ENCODE measurements at places on chromosomes 2 and 18.

- no peak for DNase-seq
These were observed 58.7 kb downstream of the STPG4 start for GRCh38 chr2:47096451-47096850.

- no peak for DNase-seq
These were observed 6.9 kb downstream of the GMCL1 start for GRCh38 chr2:69836316-69836715.

- DNase-seq = peak; percentile 35
These were observed 62.2 kb upstream of the PMAIP1 start for GRCh38 chr18:59837586-59837985.

DNA sequence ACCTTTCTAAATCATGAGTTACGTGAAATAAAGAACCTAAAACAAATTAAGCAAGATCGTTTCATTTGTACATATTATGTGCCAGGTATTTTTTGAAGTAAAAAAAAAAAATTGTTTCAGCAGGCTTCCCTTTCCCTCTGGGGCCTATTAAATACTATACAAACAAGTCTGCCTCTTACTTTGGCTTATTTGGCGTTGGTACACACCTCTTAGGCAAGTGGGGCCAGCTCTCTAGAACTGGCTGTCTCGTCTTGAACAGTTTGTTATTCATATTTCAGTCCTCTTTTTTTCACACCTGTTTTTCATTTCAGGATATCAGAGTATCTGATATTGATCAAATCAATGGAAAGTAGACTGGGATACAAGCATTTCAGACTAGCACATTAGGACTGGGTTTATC lies 27.4 kb upstream of the PPP3R1 start:
- no peak for DNase-seq

GRCh38 chr2:224272237-224272910 lies 129.5 kb downstream of the FAM124B start:
- no peak for DNase-seq

DNA sequence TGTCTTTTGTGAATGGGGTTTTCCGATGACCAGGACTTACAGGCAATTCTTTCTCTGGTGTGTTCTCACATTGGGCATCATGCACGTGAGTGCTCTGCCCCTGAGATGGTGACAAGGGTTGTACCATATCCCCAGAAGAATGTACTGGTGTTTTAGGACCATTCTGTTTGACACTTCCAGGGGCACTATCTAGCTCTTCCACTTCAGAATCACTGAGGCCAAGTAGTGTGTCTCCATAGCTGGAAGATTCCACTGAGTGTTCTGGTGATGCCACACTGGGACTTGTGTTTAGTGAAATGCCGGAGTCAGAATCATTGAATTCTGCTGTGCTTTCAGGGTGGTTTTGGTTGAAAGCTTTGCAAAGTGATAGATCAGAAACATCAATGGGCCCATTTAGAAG lies 18.7 kb downstream of the HNRNPA3 start:
- no peak for DNase-seq

DNA sequence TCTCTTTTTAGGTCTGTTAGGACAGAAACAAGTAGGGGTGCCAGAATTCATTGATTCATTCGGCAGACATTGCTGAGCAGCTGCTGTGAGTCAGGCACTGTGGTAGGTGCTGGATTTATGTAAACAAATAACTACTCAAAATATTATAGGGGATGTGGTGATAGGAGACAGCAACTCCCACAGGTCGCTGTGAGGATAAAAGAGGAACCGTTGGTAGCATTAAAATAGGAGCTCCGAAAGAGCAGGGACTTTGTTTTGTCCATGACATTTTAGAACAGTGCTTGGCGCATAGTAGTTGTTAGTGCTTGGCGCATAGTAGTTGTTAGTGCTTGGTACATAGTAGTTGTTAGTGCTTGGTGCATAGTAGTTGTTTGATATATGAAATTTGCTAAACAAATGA lies 29.2 kb downstream of the ATP6V1C2 start:
- no peak for DNase-seq

DNA sequence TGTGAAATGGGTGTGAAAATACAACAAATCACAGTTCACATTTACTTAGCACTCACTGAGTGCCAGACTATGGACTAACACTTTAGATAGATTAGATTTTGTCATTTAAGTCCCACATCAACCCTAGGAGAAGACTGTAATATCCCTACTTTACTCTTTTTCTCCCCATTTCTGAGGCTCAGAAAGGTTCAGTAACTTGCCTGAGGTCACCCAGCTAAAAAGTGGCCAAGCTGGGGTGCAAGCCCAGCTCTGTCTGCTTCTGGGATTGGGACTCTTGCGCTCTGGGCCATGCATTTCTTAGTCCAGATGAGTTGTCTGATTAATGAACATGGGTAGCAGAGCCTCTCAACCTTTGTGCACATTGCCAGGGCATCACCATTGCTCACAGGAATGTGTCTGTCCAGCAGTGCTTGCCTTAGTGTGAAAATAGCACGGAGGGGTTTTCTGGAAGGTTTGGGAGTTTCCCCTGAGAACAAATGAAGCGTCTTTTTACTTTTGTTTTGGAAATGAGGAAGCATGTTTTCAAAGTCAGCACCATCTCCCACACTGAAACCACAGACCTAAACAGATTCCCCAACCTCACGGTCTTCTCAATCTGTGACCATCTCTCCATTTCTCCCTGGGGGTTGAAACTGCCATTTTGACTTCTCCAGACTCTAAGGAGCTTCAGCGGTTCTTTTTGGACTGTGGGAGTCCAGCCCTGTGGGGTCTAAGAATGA lies 31.9 kb downstream of the NRP2 start:
- DNase-seq = no peak

DNA sequence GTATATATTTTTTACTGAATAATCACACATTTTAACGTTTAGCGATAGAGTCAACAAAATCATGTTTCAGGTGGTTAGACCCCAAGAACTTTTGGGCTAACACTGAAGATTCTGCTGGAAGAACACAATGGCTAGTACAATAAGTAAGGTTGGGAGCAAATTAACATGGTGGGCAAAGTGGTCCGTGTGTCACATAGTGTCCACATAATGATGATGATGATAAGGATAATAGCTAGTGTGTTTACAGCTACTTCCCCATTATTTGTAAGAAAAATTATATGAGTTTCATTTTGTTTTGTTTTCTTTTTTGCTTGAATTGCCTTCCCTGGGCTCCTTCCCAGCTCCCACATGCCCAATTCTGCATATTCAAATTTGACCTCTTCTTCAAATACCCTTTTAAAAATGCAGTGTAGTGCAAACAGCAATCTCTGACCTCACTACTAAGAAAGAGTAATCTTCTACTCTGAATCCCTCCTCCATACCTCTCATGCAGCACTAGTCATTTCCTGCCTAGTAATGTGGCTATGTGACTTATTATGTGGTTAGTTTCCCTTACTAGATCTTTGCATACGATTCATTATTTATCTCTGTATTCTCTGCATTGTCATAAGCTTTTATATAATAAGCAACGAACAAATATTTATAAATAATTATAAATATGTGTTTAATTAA lies 16.9 kb upstream of the VPS54 start:
- DNase-seq = no peak

DNA sequence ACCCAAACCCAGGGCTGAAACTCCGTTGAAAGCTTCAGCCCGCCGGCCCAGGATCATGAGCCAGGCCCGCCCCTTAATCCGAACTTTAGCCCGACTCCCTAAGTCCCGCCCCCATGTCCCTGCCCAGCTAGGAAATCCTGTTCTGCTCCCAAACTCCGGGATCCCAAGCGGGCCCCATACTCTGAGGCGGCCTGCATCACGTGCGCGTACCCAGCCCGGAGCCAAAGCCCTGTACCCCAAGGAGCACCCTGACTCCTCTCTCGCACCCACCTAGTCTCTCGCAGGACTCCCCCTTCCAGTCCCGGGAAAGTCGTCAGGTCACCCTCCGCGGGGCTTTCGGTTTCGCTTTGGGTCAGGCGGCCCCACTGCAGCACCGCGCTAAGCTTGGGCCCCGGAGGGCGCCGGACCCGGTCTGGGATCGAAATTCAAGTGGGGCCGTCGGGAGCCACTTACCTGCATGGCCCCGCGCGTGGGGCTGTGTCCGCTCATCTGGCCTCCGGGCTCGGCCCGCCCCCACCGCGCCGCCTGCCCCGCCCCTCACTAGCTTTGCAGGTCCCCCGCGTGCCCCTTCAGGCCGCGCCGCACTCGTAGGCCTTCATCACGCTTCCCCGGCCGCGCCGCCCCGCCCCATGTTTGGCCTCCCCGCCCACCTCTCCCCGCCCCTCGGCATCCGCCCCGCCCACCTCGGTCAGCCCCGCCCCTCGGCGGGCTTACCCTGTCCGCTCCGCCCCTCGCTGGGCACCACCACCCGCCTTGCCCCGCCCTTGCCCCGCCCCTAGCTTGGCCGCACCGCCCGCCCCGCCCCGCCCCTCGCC lies at the start of gene DNPEP:
Gene DNPEP (minus strand): TSS at position 607 of the 815 bp plus-strand sequence. CDS start 118 bp downstream, at position 489.
- DNase-seq = peak; percentile 97

DNA sequence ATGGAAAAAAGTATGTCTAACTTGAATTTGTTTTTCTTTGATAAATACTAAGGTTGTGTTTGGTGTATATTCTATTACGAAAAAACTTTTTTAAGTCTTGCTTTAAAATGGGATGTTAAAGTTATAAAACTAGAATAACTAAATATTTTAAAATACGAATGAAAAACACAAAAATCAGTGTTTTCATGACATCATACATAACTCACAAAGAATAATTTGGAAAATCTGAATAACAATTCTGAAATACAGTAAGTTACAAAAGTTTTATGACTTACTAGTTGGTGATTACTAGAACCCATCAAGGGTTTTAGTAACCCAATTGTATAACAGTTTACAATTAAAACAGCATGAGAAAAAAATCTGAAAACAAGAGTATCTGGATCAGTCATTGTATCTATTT lies 61.2 kb downstream of the PIGN start:
- no peak for DNase-seq

DNA sequence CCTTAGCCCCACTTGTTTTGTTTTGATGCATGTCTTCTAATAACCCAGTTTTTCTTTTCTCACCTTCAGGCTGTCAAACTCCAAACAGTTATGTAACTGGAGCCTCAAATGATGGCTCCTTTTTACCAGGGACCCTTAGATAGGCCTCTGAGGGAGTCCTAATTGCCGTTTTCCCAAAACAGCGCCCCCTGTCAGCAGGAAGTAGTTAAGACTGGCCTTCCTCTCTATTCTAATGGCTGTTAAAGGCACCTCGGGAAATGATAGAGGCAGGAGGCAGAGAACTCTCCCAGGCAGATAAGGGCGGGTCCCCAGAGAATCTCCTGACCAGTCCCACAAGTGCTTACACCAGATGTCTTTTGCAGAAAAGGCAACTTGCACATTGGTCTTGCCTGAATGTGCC lies 123.2 kb downstream of the KCNS3 start:
- DNase-seq = peak; percentile 13

DNA sequence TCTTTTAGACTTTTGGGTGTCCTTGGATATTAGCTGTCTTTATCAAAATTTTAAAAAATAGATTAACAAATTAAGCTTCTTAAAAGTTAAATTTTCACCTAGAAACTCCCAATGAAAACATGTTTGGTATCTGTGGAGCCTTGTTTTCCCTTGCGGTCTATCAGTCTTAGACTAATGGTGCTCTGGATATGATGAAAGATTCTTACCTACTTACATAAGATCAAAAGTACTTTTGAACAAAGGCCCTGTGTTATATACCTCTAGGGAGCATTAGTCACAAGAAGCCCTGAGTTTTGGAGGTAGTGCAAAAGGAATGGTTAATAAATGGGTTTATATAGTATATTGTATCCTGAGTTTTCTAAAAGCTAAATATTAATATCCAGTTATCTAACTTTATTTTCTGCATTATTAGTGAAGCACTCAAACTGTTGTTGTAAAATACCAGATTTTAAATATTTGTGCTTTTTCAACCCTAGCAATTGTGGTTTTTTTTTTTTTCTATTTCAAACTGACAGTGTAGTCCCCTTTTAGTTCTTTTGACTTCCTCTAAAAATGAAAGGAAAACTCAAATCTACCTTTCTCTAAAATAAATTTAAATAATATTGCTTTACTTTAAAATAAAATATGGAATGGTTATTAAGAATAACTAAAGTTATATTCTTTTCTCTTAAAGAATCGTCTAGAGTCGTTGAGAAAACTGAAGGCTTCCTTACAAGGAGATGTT lies 18.1 kb downstream of the NDC80 start:
- DNase-seq = no peak

DNA sequence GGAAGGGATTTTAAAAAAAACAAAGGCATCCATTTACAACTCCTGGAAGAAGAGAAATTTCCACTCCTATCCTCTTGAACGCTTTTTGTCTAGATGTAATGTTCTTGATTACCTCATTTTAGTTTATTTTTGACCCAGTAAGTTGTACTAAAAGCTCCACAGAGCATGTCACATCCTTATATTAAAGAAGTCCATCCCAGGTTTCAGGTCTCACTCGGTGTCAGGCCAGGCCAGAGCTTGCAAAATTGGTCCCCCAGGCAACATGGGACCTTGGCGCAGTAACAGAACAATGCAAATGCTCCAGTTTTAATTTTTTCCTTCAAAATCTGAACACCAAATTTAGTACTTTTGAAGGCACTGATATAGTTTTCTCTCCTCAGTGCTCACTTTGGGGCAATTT lies 218.4 kb upstream of the REV1 start:
- DNase-seq = peak; percentile 24

GRCh38 chr18:49025426-49025766 lies 74.6 kb upstream of the SMAD7 start:
- DNase-seq = no peak

- no peak for DNase-seq
These were observed 85.1 kb downstream of the GREB1L start for GRCh38 chr18:21327101-21327500.

GRCh38 chr18:25169701-25170100 lies 182.3 kb downstream of the ZNF521 start:
- no peak for DNase-seq

DNA sequence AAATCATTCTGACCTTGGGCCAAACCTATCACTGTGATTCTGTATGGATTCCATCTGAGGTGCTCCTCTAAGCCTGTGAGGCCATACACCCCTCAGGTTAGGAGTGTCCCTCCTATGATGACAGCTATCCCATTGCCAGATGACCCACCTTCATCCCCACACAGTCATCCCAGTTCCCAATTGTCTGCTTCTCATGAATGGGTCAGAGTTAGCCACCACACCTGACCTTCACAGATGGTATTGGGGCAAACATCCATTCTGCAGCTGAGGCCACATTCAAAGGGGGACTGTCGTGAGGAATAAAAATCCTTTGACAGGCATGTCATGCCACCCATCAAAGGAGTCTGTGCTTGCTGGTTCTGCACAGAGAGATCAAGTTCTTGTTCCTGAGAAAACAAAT lies 155.2 kb downstream of the AGPS start:
- DNase-seq = no peak

All from BE2C (cell line).